Activated naive CD8-positive, alpha-beta T cell treated with anti-CD3 and anti-CD28 coated beads for 36 hours (primary cell): ENCODE measurements at places on chromosomes 2 and 18. TPM values are rescaled to one million over a fixed set of nuclear protein-coding genes. Genes with fewer than 3 reads are reported as not detected.
A peak's percentile ranks its signal among the peaks of the same experiment; 100 is the strongest.

DNA sequence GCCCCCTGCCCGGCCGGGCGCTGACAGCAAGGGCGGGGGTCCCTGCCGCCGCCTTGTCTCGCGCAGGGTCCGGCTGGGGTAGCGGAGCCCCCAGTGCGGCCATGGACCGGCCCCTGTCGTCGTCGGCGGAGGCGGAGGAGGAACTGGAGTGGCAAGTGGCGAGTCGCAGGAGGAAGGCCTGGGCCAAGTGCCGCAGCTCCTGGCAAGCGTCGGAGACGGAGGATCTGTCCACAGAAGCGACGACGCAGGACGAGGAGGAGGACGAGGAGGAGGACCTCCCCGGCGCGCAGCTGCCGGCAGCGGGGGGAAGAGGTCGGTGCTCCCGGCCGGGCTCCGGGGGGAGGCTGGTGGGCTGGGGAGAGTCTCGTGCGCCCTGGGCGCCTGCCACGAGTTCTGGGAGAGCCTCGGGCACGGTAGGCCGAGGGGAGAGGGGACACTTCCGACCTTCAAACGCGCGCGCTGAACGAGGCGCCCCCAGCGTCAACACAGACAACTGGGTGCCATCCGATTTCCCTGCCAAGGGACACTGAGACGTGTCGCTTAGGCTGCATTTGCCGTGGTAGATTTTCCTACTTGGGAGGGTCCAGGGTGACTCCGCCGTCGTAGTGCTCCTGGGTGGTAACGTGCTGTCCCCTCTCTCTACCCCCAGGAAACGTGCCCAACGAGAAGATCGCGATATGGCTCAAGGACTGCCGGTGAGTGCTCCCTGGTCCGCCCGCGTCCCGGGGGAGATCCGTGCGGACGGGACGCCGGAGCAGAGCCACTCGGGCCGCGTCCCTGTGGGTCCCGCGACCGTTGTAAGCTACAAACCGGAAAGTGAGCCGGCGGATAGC lies 652 bp downstream of the ITPRID2 start:
- DNase-seq: peak; percentile 71

HOXD12 gene
- total RNA-seq: not detected

SPRED2 gene
- total RNA-seq: 9.5 TPM

PLGLB2 gene
- total RNA-seq: 0.68 TPM

LYPD1 gene
- total RNA-seq: not detected
